AG10803 (cell line): ENCODE measurements at places on chromosomes 4 and X.

GRCh38 chr4:1274871-1275270 lies 14.8 kb upstream of the MAEA start:
- DNase-seq: no peak

GRCh38 chr4:53861856-53862610 lies 202.4 kb downstream of the CHIC2 start:
- DNase-seq: peak; percentile 95

DNA sequence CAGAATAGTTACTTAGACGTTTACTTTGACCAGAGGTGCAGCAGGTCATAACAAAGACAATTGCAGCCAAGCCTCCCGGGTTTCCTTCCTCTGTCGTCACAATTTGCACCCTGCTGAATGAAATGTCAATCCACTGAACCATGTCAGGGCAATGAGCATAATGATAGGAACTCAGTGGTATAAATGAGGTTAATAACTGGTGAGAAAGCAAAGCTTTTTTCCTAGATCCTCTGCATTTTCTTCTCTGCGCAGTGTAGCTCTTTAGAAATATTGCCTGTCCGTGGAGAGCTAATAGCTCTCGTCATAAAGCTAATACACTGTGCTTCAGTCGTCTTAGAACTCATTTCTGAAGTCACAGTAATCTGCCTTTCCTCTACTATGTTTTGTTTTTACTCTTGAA lies 1960.1 kb upstream of the ADGRL3 start:
- no peak for DNase-seq

- no peak for DNase-seq
Observed at GRCh38 chr4:2087170-2087569, 28.0 kb downstream of the NAT8L start.

DNA sequence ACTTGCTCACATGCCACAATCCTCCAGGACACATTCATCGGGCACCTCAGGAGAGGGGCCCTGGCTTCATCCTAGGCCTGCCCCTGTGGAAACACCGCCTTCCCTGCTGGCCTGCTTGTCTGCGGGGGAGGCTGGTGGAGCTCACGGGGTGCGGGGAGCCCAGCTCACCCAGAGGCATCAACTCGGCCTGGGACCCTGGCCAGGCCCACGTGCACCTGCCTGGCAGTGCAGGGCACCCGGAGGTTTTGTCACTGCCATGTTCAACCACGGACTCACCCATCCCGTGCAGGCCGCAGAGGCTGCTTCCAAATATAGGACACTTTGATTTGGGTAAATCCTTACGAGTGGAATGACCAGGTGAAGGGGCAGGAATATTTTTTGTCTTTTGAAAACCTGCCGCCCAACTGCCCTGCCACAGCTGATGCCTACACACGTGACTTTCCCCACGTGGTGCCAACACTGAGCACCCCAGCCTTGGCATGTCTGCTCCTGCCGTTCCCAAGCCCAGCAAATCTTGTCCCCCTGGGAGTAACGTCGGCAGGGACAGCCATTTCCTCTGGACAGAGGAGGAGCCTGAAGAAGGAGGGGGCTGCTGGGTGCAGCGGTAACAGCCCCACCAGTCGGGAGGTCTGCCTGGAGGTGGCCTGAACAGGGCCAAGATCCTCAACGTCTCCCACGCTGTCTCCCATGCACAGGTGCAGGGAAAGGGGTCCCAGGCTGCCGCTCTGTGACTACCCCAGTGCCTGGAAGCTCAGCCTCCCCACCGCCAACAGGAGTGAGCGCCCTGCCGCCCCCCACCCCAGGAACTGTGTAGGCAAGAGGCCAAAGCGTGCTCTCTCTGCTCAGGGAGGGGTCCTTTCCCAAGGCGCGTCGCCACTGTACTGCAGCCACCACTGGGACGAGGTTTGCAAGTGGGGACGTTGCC lies 8.5 kb downstream of the MXD4 start:
- DNase-seq: no peak
